ENCODE measurements at places on chromosomes 7 and 10. TPM values are rescaled to one million over a fixed set of nuclear protein-coding genes. Genes with fewer than 3 reads are reported as not detected.

- no peak for DNase-seq
Observed at GRCh38 chr7:132286836-132287235, 289.4 kb downstream of the PLXNA4 start.

AKR1D1 gene
- total RNA-seq: not detected

DNA sequence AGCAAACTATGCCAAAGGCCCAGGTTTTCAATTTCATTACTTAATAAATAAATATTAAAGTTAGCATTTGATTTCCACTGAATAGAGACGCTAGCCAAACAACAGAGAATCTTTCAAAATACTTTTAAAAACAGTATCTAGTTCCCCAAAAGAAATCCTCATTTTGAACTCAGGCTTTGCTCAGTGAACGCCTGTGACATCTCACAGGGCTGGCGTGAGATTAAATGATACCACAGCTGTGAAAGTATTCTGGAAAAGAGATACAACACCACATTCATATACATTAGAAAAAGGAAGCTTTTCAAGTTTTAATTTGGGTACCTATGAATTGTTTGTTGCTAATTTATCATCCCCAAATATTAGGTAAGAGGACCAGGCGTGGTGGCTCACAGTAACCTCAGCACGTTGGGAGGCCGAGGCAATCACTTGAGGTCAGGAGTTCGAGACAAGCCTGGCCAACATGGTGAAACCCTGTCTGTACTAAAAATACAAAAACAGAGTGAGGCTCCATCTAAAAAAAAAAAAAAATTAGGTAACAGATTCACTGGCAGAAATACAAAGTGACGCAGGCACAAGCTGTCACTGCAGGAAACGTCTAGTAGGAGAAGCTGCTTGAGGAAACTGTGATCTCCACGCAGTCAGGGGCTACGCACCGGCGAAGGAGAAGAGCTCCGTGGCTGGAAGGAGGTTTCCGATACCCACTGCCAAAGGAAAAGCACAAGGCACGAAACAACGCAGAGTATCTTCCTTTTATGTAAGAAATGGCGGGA, 50.0 kb downstream of the AMZ1 start:
- DNase-seq: no peak

DNA sequence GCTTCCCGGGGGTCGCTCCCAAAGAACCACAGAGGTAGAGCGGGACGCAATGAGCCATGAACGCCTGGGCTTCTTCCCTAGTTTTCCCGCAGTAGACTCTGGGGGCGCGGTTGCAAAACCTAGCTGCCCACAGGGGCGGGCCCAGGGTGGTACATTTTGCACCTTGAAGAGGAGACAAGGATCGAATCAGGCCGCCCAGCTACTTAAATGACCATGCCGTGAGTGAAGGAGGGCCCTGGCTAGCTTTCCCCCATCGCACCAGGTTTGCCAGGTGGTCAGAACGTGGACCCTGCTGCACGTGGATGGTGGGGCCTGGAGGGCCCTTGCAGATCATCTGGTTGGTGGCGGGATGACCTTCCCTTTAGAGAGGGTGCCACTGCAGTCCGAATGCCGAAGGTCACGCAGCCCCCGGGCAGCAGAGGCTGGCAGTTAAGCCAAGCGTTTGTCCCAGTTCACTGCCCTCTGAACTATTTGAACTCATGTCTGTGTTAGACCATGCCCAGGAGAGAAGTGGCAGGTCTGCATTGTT, 604 bp upstream of the SHTN1 start:
- no peak for DNase-seq

- no peak for DNase-seq
Observed at GRCh38 chr10:128339753-128340152, 213.5 kb upstream of the MKI67 start.

DNA sequence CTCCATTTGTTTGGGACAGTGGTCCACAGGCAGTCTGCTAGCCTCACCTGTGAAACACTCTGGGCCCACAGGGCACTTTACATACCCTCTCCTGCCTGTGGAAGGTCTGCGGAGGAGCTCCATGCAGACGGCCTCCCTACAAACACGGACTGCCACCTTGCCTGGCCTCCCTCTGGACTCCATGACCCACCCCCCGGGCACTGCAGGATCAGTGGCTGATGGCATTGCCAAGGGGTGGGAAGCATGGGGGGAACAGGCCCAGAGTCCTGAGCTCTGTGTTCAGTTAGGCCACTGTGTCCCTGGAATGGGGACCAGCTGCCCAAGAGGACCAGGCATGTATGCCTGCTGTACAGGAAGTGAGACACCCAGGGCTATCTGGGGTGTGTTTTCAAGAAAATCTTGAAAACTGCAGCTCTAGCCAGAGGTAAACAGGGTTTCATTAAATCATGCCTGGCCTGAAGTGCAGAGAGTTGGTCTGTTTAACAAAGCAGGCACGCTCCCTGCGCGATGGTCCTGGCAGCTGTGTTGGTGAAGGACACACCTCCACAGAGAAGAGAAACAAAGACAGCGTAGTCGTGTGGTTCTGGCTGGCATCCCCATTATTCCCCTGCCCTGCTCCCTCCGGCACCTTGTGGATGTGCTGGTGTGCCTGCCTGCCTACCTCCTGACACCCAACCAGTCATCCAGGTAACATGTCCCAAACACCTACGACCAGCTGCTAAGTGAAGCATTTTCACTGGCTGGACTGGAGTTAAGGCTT, 470.8 kb upstream of the ZMIZ1 start:
- no peak for DNase-seq

GRCh38 chr7:46679671-46680070, 758.6 kb upstream of the IGFBP3 start:
- DNase-seq: no peak

DNA sequence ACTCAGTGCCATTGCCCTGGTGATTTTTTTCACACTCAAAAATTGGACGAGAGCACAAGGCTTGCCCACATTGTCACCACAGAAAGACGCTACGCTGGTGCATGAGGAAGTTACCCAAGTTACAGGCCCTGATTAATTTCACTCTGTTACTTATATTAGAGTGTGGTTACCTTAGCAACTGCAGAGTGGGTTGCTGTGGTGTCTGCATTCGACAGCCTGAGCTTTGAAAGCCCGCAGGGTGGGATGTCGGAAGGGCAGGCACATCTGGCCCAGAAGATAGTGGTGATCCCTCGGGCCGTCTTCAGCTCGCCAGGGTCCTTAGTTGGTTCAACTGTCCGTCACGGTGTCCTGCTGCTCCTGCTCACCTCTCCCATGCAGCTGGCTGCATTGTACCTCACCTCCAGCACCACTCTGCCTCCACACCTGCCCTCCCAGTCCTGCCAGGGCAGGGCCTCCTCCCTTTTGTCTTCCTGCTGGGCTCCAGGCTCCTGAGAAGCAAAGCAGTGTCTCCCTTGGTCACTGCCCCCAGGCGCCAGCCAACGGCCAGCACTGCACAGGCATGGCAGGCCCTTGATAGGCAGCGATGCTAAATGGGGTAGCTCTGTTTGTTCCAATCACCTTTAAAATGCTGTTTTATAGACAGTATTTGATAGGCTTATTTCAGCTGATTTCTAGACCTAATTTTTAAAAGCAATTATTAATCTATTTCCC, 167.2 kb downstream of the EBF3 start:
- no peak for DNase-seq

DNA sequence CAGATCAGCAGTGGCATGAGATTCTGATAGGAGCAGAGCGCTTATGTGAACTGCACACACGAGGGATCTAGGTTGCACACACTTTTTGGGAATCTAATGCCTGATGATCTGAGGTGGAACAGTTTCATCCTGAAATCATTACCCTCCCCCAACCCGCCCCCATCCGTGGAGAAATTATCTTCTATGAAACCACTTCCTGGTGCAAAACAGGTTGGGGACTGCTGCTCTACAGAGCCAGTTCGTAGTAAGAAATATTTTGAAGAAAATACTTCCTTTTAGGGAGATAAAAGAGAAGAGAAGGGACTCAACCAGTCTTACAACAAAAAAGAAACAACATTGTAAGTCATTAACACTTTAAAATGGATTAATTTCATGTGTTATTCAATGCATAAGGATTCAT, 1308.2 kb downstream of the GATA3 start:
- no peak for DNase-seq

- DNase-seq: no peak
Observed at GRCh38 chr7:155971180-155971770, 159.0 kb upstream of the SHH start.

CDCA7L gene
- 41.0 TPM for total RNA-seq

DNA sequence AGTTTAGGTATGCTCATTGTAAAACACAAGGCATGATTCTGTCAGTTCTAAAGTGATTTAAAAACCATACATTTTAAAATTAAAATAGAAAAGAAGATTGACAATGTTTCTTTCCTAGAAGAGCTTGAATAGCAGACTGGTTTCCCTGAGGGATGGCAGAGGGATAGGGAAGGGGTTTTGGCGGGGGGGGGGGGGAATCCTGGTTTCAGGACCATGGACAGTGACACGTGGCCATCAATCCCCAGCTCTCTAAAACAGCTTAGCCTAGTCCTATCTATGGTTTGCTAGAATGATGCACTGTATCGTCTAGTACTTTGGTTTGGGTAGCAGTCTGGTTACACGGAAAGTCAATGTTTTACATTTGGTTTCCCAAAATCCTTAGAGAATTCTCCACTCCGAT, 88.7 kb downstream of the PHYHIPL start:
- DNase-seq: no peak

DNA sequence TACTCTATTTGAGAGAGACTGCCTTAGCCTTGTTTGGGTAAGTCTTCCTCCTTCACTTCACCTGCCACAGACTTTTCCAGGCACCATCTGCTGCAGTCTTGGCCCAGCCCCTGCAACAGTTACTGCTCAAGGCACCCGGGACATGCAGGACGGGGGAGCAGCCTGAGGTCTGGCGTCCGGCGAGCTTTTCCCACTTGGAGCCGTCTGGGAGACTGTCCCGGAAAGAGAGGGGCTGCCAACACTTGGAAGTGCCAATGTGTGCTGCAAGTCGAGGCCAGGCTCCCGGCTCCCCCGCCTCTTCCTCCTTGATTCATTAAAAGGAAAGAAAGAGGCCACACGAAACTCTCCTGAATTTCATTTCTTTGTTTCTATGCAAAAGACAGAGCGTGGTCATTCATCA, 13.7 kb downstream of the HTRA1 start:
- peak; percentile 83 for DNase-seq

DNA sequence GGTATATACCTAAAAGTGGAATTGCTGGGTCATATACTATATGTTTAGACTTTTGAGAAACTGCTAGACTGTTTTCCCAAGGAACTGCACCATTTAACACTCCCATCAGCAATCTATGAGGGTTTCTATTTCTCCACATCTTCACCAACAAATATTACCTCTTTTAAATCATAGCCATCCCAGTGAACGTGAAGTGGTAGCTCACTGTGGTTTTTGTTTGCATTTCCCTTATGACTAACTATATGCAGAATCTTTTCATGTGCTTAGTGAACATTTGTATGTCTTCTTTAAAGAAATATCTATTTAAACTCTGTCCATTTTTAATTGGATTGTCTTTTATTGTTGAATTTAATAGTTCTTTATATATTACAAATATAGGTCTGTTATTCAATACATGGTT, 115.8 kb upstream of the SEC61G start:
- DNase-seq: no peak

DNA sequence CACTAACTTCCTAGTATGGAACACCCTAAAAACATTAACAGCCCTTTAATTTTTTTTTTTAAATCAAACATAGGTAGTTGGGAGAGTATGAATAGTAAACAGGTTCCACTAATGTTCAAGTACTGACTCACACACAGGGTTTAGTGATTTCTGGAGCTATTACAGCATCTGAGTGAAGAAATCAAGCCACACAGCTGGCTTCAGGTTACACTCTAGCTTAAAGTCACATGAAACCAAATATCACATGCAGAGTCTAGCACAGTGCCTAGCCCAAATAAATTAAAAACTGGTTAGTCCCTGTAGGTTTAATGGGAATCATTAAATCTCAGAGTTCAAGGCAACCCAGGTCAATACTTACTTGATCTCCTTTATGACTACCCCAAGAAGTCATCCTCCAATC, 11.6 kb downstream of the PANK1 start:
- no peak for DNase-seq

GRCh38 chr10:103500481-103500880, 7.0 kb downstream of the NEURL1 start:
- no peak for DNase-seq

DNA sequence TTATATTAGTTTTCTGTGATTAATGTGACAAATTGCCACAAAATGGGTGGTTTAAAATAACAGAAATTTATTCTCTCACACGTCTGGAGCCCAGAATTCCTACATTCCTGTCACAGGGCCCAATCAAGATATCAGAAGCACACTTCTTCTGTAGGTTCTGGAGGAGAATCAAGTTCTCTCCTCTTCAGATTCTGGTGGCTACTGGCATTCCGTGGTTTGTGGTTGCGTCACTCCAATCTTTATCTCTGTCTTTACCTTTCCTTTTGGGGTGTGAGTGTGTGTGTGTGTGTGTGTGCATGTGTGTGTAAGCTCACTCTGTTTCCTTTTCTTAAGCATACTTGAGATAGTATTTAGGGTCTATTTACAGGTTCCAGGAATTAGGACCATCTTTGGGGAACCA, 115.5 kb upstream of the DKK1 start:
- DNase-seq: no peak

CDNF gene
- 1.5 TPM for total RNA-seq

CYP3A7 gene
- total RNA-seq: not detected

PAX2 gene
- not detected for total RNA-seq

TMEM236 gene
- 0.66 TPM for total RNA-seq

GRCh38 chr7:32273297-32273696, 203.1 kb upstream of the PDE1C start:
- DNase-seq: no peak

ARMC3 gene
- total RNA-seq: not detected

DNA sequence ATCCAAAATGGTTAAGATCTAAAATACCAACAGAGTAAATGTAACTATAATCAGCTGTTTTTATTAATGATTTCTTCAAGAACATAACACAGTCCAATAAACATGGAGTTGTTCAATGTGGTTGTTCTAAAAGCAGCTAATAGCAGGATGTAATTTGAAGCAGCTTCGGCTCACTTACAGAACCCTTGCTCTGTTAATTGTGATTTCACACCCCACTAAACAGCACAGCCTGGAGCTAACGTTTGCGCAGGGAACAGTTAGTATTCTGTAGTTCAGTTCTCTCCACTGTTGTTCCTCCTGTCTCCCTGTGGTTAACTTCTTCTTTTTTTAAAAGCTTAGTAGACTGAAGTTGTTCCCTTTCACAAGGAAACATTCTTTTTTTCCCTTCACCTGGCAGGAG, 104.0 kb downstream of the GRM3 start:
- DNase-seq: no peak

GRCh38 chr10:73517166-73517888, 21.5 kb upstream of the PPP3CB start:
- no peak for DNase-seq

EBLN1 gene
- not detected for total RNA-seq

GRCh38 chr7:141210862-141211261, 137.0 kb downstream of the TMEM178B start:
- DNase-seq: no peak
